ENCODE measurements at places on chromosomes 2 and 18. TPM values are rescaled to one million over a fixed set of nuclear protein-coding genes. Genes with fewer than 3 reads are reported as not detected.

GRCh38 chr2:127551221-127551930 is 15.9 kb downstream of the MYO7B start:
- H3K36me3 ChIP-seq = no peaks in the 10 kb centered on the region
- H3K4me3 ChIP-seq = no peak overlapping the region
- H3K27ac ChIP-seq = no peak overlapping the region
- H3K27me3 ChIP-seq = peaks cover 44% of the 10 kb centered on the region
- no peak for DNase-seq

DNA sequence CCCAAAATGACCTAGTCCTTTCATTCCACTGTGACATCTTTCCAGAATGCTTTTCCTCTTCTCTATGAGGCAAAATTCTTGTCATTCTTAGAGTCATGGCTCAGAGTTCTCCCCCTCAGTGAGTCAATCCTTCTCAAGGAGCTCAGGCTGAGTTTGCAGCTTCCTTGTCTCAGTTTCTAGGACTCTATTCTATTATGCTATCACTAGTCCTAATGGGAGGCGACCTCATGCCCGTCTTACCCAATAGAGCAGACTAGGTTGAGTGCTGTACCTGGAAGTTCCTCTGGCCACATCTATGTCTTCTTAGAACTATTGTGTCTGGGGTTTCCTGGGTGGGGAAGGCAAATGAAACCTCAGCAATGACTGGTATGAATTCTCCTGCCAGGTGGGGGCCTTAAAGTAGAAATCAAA is 51.5 kb downstream of the HAUS1 start:
- no peak overlapping the region for H3K4me3 ChIP-seq
- H3K27me3 ChIP-seq = no peaks in the 10 kb centered on the region
- H3K4me1 ChIP-seq = peaks cover 21% of the 10 kb centered on the region
- H3K27ac ChIP-seq = peak overlapping the region; percentile 79

- no peaks in the 10 kb centered on the region for H3K4me1 ChIP-seq
- H3K27me3 ChIP-seq = no peaks in the 10 kb centered on the region
- no peaks in the 10 kb centered on the region for H3K36me3 ChIP-seq
- DNase-seq = peak; percentile 29
These were observed 318.9 kb upstream of the SYT4 start for GRCh38 chr18:43596105-43596712.

DNA sequence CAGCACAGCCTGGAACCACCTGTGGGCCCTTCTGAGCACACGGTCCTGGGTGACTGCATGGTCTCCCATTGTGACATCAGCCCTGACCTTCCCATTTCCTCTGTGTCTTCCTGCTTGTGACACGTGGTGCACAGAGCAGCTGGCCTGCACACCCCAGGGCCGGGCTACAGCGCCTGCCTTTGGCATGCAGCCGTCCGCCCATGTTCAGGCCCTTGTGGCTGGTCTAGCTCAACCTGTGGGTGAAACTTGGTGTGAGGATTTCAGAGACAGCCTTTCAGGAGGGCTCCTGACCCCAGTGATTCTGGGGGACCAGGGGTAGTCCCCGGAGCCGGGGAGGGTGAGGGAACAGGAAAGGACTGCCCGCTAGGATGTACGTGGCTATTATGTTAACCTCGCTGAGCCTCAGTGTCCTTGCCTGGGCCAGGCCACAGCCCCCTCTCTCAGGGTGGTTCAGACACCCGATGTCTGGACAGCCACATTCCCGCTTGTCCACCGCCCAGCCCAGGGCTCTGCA is 284.8 kb upstream of the HS6ST1 start:
- H3K36me3 ChIP-seq = no peaks in the 10 kb centered on the region
- no peaks in the 10 kb centered on the region for H3K4me1 ChIP-seq
- no peak overlapping the region for H3K27ac ChIP-seq
- H3K27me3 ChIP-seq = no peaks in the 10 kb centered on the region

Gene MOCOS
- total RNA-seq = 1.9 TPM

Gene AFF3
- 13.9 TPM for total RNA-seq
